ENCODE measurements at places on chromosomes 4 and X. TPM values are rescaled to one million over a fixed set of nuclear protein-coding genes. Genes with fewer than 3 reads are reported as not detected.
A peak's percentile ranks its signal among the peaks of the same experiment; 100 is the strongest.

- no peaks in the 10 kb centered on the region for H3K4me1 ChIP-seq
- peak overlapping the region; percentile 32 for H3K27ac ChIP-seq
- H3K36me3 ChIP-seq: no peaks in the 10 kb centered on the region
- no peak overlapping the region for H3K4me3 ChIP-seq
These were observed 92.3 kb downstream of the RLIM start for GRCh38 chrX:74521961-74522751.

DNA sequence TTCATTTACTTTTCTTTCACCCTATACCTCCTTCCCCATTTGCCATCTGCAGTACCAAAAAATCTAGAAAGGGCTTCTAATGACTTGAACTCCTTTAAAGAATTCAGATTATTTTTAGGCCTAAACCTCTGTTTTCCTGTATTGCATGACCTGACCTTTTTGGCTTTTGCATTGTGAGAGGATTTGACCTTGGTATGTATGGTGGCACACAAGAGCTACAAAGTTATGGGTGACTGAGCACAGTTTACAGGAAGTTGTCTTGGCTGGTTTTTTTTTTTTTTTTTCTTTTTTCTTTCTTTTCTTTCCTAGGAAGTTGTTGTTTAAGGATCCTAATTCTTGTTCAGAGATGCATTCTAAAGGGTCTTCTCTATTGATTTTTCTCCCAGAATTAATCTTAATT lies 32.0 kb upstream of the MTMR8 start:
- H3K4me1 ChIP-seq: no peaks in the 10 kb centered on the region
- no peak overlapping the region for H3K27ac ChIP-seq
- DNase-seq: no peak
- no peak overlapping the region for H3K4me3 ChIP-seq
- no peaks in the 10 kb centered on the region for H3K36me3 ChIP-seq

- H3K27me3 ChIP-seq: no peaks in the 10 kb centered on the region
- no peak overlapping the region for H3K27ac ChIP-seq
- no peak overlapping the region for H3K4me3 ChIP-seq
- peaks cover 54% of the 10 kb centered on the region for H3K36me3 ChIP-seq
These were observed 10.6 kb downstream of the FLNA start for GRCh38 chrX:154363706-154364439.

GRCh38 chr4:76597423-76597979 lies 162.5 kb downstream of the SHROOM3 start:
- no peak for DNase-seq
- no peaks in the 10 kb centered on the region for H3K4me1 ChIP-seq
- no peak overlapping the region for H3K27ac ChIP-seq
- peaks cover 5% of the 10 kb centered on the region for H3K27me3 ChIP-seq
- H3K4me3 ChIP-seq: no peak overlapping the region

DNA sequence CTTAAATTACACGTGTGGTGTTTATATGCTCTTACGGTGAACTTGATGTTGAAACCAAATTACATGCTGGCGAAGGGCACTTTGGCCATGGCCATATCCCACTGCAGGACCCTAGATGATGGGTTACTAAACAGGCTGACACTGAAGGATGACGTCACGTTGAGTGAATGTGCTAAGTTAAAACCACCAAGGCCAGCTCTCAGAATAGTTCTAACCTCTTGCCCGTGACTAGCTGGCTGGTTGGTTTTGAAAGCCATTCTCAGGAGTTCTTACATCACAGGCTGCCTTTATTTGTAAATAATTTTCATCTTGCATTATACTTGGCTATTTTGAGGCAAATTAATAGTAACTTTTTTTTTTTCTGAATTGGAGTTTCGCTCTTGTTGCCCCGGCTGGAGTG lies 41.3 kb upstream of the PHEX start:
- no peaks in the 10 kb centered on the region for H3K4me1 ChIP-seq
- no peak overlapping the region for H3K4me3 ChIP-seq
- peaks cover 44% of the 10 kb centered on the region for H3K36me3 ChIP-seq

- H3K27ac ChIP-seq: no peak overlapping the region
- H3K4me1 ChIP-seq: no peaks in the 10 kb centered on the region
- H3K36me3 ChIP-seq: peaks cover 4% of the 10 kb centered on the region
- H3K4me3 ChIP-seq: no peak overlapping the region
- DNase-seq: no peak
- H3K27me3 ChIP-seq: no peaks in the 10 kb centered on the region
These were observed 532.1 kb upstream of the PITX2 start for GRCh38 chr4:111154934-111155333.

DNA sequence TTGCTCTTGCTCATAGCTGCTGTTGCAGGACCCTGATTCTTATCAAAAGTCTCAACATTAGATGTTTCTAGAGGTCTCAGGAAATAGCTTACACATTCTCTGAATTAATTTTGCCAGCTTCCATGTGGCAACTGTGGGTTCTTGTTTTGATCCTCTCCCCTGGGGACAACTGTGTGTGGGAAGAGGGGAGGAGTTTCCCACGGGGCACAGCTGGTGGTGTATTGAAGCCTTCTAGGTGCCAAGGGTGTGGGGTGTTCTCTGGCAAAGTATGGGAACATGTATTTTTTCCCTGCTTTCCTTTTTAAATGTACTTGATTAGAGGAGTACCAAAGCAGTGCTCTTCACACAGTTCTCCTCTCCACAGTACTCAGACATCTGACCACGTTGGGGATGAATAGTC lies 212.7 kb downstream of the RPA4 start:
- H3K4me3 ChIP-seq: no peak overlapping the region
- no peaks in the 10 kb centered on the region for H3K4me1 ChIP-seq
- H3K27ac ChIP-seq: no peak overlapping the region

- H3K4me1 ChIP-seq: no peaks in the 10 kb centered on the region
- no peak for DNase-seq
- no peaks in the 10 kb centered on the region for H3K36me3 ChIP-seq
These were observed 353.4 kb upstream of the ADGRL3 start for GRCh38 chr4:60846678-60847077.

DNA sequence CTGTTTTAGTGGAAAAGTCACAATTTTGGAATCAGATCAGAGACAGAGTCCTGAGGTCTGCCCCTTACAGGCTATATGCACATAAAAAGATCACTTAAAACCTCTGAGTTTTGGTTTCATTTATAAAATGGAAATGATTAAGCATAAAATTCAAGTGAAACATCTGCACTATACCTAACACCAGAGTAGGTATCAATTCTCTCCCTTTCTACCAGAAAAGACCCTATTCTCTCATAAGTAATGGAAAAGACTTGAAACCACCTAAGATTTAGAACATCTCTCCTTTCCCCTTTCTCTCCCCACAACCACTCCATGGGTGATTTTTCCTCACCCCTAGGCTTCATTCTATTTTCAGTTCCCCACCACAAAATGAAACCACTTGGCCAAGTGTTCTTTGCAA lies 907 bp downstream of the LHFPL1 start:
- H3K4me3 ChIP-seq: peak overlapping the region; percentile 90
- no peaks in the 10 kb centered on the region for H3K27me3 ChIP-seq
- peak overlapping the region; percentile 83 for H3K27ac ChIP-seq
- no peak for DNase-seq
- peaks cover 16% of the 10 kb centered on the region for H3K4me1 ChIP-seq

DNA sequence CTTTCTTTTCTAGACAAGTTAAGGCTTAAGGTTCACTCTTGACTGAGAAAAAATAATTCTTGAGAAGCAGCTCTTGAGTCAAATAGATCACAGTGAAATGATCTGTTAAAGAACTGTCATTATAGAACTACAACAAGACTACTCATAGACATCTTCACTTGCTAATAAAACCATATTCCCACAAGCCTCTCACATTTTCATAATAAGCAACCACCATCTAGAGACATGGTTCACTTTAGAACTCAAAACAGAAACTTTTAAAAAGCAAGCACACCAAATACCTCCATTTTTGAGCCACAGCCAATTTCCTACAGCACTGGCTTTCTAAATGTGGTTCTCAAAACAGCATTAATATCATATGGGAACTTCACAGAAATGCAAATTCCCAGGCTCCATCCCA lies 309.5 kb downstream of the TMA16 start:
- no peak for DNase-seq
- no peaks in the 10 kb centered on the region for H3K4me1 ChIP-seq
- H3K27ac ChIP-seq: no peak overlapping the region
- H3K4me3 ChIP-seq: no peak overlapping the region

DNA sequence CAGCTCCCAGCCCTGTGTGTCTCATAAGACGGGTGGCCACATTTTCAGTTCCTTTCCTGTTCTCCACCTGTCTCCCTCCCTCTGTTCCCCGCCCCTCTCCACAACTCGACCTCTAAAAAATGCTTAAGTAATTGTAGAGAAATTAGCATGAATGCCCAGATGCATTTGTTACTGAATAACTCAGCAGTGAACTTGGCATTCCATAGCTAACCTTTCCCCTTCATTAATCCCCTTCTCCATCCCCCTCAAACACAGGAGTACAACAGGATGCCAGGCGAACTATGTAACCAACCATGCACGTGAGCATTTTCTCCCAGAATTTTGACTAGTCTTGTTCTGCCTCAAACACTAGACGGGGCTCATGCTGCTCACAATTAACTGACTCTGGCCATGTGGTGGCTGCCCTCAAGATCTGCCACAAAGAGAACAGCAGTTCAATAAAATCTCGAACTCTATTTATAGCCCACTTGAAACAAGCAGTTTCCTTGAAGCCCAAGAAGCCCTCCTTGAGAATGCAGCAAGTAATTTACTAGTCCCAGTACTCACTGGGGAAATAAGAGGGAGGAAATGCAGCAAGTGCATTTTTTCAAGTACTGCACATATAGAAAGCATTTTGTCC lies 351.2 kb downstream of the ARHGAP24 start:
- DNase-seq: no peak
- no peaks in the 10 kb centered on the region for H3K27me3 ChIP-seq
- no peaks in the 10 kb centered on the region for H3K4me1 ChIP-seq
- no peak overlapping the region for H3K4me3 ChIP-seq
- H3K27ac ChIP-seq: no peak overlapping the region

GRCh38 chr4:152451496-152451895 lies 84.4 kb downstream of the FBXW7 start:
- no peak overlapping the region for H3K4me3 ChIP-seq
- no peaks in the 10 kb centered on the region for H3K36me3 ChIP-seq
- no peaks in the 10 kb centered on the region for H3K27me3 ChIP-seq

- no peaks in the 10 kb centered on the region for H3K27me3 ChIP-seq
- H3K4me1 ChIP-seq: peaks cover 22% of the 10 kb centered on the region
- H3K27ac ChIP-seq: no peak overlapping the region
- no peak for DNase-seq
- peaks cover 6% of the 10 kb centered on the region for H3K36me3 ChIP-seq
These were observed 10.3 kb downstream of the SNX25 start for GRCh38 chr4:185219551-185220344.

- no peak overlapping the region for H3K4me3 ChIP-seq
- no peaks in the 10 kb centered on the region for H3K36me3 ChIP-seq
- no peak overlapping the region for H3K27ac ChIP-seq
These were observed 701.8 kb upstream of the TENM3 start for GRCh38 chr4:181541396-181541795.

- H3K4me1 ChIP-seq: peaks cover 3% of the 10 kb centered on the region
- H3K4me3 ChIP-seq: no peak overlapping the region
- H3K27me3 ChIP-seq: no peaks in the 10 kb centered on the region
- DNase-seq: no peak
- peaks cover 77% of the 10 kb centered on the region for H3K36me3 ChIP-seq
These were observed 14.1 kb downstream of the COX18 start for GRCh38 chr4:73055241-73055897.

- H3K4me3 ChIP-seq: no peak overlapping the region
- H3K27ac ChIP-seq: no peak overlapping the region
- peaks cover 13% of the 10 kb centered on the region for H3K4me1 ChIP-seq
- no peak for DNase-seq
These were observed 7.0 kb downstream of the PALLD start for GRCh38 chr4:168503652-168504362.

DNA sequence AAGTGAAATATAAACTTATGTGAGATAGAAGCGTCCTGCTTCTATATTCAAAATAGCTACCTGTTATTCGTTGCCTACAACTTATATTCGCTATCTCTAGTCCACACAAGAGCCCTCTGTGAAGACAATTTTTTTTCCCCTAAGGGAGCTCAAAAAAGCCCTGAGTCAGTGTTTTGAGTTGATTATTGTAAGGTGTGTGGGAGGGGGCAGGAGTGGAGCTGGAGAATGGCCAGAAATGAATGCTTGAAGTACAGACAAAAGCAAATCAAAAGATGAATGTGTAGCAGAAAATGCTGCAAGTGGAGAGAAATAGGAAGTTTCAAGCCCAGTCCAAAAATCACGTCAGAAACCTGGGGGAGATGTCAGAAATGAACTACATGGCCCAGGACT lies 655.0 kb upstream of the LCORL start:
- DNase-seq: no peak
- no peak overlapping the region for H3K27ac ChIP-seq
- H3K27me3 ChIP-seq: no peaks in the 10 kb centered on the region
- H3K4me3 ChIP-seq: no peak overlapping the region

- no peaks in the 10 kb centered on the region for H3K27me3 ChIP-seq
- H3K4me3 ChIP-seq: no peak overlapping the region
- no peak overlapping the region for H3K27ac ChIP-seq
- peaks cover 8% of the 10 kb centered on the region for H3K4me1 ChIP-seq
- H3K36me3 ChIP-seq: no peaks in the 10 kb centered on the region
- no peak for DNase-seq
These were observed 30.7 kb downstream of the EREG start for GRCh38 chr4:74395633-74396032.

DNA sequence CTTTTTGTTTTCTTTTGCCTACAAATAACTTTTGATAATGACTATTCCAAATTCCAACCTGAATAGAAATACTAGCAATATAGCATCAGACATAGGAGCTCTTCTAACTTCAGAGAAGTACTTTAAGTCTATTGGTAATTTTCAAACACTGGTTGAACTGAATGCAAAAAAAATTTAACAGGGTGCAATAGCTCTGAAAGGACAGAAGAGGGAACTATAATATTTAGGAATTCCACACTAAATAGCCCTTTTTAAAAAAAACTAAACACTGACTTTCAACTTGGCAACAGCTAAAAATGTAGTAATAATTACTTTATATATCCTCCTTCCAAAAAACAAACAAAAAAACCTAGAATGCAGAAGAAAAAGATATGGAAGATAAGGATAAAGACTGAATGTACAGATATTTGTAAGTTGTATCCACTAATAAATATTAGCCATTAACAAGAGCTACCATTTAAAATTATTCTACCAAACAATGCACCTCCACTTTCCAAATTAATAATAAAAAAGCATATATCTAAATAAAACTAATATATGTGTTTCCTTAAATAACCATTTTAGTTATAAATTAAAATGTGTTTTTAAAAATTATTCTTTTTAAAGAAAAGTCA lies 81.4 kb downstream of the FBXW7 start:
- no peak overlapping the region for H3K4me3 ChIP-seq
- no peak for DNase-seq
- H3K4me1 ChIP-seq: peaks cover 41% of the 10 kb centered on the region
- H3K36me3 ChIP-seq: peaks cover 15% of the 10 kb centered on the region
- H3K27ac ChIP-seq: no peak overlapping the region

- H3K36me3 ChIP-seq: no peaks in the 10 kb centered on the region
- DNase-seq: no peak
- H3K4me3 ChIP-seq: no peak overlapping the region
- H3K4me1 ChIP-seq: no peaks in the 10 kb centered on the region
- peaks cover 8% of the 10 kb centered on the region for H3K27me3 ChIP-seq
These were observed 58.3 kb downstream of the MTNR1A start for GRCh38 chr4:186497043-186497442.

SMIM9 gene
- not detected for total RNA-seq

ACTRT1 gene
- not detected for total RNA-seq

SLIT2 gene
- total RNA-seq: not detected

ZBTB49 gene
- total RNA-seq: 12.0 TPM

PAGE1 gene
- total RNA-seq: not detected

LRIT3 gene
- 0.33 TPM for total RNA-seq

BTC gene
- not detected for total RNA-seq

ZNF157 gene
- total RNA-seq: 2.2 TPM
